Kidney capillary endothelial cell (primary cell): ENCODE measurements at places on chromosomes 5 and 9.

- peak; percentile 51 for DNase-seq
Measured at GRCh38 chr5:59174248-59174844, 591.5 kb downstream of the RAB3C start.

GRCh38 chr9:127853312-127854183 is 910 bp downstream of the ENG start:
- DNase-seq, result no peak

- DNase-seq, result no peak
Measured at GRCh38 chr5:14779975-14780374, 91.6 kb downstream of the ANKH start.

GRCh38 chr9:131502781-131503625 is at the start of gene POMT1:
POMT1 (plus strand) TSS chr9:131502918; CDS start chr9:131504219, 1,301 bp downstream.
- peak; percentile 77 for DNase-seq

DNA sequence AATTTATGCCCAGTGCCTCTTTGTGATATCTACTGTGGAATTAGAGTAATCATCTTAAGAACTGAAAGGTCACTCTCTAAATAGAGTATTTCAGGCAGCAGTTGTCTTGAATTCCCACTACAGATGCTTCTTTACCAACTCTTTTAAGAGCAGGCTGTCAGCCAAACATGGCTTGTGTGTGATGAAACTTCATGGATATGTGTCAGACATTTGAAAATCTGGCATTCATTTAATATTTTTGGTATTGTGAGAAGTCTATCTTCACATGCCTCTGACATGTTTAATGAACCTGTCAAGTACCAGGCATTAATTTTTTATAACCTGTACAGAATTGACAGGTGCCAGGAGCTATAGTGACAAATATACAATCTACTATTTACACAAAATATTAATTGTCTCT is 318.6 kb downstream of the CDH9 start:
- DNase-seq, result no peak

- no peak for DNase-seq
Measured at GRCh38 chr9:137253717-137254623, 1.2 kb upstream of the NELFB start.

DNA sequence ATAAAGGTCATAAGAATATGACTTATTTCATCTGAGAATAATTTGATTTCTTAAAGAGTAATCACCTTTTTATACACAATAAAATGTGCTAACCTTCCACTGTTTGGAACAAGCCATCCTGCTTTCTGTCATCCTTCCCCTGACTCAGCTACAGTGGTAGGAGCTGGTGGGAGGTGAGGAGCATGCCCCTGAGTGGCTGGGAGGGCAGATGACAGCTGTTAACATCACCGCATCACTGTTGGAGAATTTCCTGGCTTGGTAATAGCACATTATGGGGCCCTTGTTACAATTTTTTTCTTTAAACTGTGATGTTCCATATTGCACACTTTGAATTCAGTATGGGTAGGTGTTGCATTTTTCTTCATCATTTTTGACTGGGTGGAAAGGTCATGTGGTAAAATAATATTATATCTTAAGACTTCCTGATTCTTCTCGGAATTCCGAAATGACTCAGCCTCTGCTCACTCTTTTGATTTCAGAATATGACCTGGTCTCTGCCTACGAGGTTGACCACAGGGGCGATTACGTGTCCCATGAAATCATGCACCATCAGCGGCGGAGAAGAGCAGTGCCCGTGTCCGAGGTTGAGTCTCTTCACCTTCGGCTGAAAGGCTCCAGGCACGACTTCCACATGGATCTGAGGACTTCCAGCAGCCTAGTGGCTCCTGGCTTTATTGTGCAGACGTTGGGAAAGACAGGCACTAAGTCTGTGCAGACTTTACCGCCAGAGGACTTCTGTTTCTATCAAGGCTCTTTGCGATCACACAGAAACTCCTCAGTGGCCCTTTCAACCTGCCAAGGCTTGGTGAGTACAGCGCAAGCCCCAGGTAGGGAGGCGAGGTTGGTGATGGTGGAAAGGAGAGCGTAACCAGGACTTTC is 5.8 kb downstream of the ADAMTS16 start:
- no peak for DNase-seq

- DNase-seq, result no peak
Measured at GRCh38 chr9:80732506-80732905, 956.8 kb downstream of the TLE1 start.

GRCh38 chr5:154540600-154540999 is 62.6 kb upstream of the HAND1 start:
- DNase-seq, result no peak

DNA sequence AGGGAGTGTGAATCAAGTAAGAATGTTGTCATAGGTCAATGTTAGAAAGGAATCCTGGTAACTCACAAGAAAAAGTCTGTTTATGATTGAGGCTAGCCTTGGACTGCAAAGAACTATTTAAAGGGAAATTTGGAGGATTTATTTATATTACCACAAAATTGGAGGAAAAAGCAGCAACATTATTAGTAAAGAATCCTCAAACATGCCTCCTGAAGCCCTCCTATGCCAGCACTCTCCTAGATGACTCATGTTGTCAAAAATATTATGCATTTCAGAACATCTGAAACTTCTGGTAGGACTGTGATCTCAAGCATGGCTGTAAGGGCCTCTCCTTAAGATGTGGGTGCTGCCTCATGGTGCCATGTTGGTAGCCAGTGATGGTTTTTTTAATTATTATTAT is 628.5 kb downstream of the CHSY3 start:
- DNase-seq, result no peak

GRCh38 chr9:102461156-102461819 is 533.8 kb upstream of the CYLC2 start:
- DNase-seq, result no peak

DNA sequence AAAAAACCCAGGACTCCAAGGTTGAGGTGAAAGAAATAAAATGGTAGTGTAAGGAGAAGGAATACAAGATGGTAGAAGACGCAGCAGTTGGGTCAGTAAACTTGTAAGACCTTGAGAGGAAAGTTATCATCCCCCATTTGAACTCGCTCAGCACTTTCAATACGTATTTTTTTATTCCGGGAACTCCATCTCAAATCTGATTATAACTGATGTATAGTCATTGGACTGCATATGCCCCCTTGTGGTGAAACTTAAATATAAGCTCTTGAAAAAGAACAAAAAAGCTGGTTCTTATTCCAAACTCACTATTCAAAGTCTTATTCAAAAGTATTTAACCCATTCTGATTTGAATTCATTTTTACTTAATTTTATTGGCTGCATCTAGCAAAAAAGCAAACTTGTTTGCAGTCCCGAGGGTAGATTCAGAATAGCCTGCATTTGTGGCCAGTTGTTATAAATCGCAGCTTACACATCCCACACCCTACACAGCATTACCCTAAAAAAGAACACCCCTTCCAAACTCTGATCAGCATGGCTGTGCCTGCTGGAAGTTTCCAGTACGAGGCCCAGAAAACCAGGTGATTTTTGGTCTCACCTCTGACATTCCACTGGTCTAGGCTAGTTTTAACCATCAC is 118.0 kb downstream of the ESM1 start:
- peak; percentile 71 for DNase-seq

GRCh38 chr5:143161885-143162540 is 241.5 kb downstream of the NR3C1 start:
- no peak for DNase-seq
